ENCODE measurements at places on chromosomes 3 and 15.

DNA sequence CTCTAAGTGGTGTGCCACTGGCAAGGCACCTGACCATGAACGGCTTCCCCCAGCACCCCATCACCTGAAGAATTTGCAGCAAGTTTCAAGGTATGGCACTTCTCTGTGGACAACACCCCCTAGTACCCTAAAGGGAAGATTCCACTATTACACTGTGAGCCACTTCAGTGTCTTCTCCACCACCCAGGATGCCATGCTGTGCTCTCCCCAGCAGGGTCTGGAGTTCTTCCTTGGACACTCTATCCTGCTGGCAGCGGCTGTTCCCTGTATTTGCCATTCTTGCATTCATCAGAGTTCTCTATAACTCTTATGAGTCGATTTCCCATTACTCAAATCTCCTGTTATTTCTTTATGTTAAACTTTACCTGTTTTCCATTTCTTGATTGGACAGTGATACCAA lies 33.9 kb upstream of the RNU6-1 start:
- DNase-seq, result no peak

- no peak for DNase-seq
Observed at GRCh38 chr3:50297896-50298725, 1.1 kb downstream of the HYAL3 start.

DNA sequence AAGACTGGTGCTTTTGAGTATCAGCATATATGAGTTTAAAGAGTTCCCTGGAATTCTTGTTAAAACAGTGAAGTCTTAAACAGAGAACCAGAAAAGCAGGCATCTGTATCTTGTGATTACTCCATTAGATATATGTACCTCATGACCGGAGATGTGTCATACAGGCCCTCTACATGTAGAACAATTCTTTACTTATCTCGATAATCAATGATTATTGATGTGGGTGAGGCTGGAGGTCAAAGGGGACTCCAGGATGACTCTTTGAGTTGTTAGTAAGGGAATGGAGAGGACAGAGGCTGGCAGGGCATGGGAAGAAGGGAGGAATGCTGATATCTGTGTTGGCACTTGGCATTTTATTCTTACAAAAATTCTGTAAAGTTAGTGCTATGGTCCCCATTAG lies 155.7 kb downstream of the GAP43 start:
- no peak for DNase-seq

DNA sequence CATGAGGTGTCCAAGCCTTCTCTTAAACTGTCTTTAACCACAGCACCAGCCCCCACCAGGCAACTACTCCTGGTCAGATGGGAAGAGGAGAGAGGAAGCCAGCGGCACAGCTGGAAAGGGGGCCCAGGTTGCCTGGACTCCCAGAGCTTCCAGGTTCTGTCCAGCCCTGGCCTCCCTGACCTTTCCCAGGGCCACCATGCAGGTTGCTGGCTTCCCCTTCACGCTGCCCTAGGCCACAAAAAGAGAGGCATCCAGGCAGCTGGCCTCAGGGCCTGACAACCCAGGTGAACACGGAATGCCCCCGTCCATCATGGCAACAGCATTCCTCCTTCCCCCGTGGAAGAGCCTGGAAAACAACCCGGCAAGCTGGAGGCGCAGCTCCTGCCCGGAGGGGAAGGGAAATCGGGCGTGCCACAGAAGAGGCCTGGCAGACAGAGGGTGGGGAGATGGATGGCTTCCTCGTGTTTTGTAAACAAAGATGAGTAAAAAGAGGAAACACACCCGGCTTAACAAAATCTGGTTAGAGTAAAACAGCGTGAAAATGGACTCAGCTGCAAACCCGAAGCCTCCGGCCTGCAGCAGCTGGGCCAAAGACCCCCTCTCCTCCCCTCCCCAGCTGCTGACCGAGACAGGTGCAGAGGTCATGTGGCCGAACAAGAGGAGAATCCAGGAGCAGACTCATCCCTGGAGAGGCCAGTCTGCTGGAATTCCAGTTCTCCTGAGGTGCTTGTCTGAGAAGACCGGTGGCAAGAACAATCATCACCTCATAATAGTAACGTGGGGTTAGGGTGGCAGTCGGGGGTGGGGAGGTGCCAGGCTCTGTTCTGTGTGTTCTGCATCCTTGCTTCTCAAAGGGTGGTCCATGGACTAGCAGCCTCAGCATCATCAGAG lies 15.5 kb downstream of the BMF start:
- peak; percentile 90 for DNase-seq

DNA sequence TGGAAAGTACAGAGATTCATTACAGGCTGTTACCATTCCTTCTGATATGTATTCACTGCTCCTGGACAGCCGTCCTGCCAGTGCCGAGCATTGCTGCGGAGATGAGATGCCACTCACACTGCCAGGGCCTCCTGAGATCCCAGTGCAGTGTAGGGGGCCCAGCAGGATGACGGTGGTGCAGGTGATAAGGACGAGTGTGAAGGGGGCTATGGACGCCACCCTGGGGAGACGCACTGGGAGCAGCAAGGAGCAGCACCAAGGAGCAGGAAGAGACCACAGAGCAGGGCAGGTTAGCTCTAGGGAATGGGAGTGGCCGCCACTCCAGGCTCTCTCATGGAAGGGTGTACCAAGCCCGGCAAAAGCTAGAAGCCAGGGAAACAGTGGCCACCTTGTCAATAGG lies 4.0 kb upstream of the KLF15 start:
- DNase-seq, result peak; percentile 71

DNA sequence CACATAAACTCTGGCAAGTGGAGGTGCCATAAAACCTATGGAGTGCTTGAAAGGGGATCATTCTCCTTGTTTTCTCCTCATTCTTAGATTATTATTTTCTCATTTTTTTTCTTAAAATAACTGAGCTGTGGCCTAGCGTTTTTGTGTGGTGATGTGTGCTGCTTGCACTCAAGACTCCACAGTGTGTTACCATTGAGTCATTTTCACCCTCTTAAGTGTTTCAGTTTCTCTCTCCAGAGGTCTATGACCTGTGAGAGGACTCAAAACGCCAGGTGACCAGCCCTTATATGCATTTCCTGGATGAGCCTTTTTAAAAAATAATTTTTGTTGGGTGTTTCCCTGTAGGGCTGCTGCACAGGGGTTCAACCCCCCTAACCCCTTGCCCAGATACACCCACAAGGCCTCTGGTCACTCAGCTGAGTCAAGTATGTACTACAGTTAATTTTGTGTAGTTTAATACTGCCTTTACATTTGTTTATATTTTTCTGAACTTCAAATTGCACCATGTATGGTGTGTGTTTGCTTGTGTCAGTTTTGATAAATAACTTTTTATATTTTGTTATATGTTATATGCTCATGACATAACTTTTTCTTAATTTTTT lies 15.4 kb upstream of the BTLA start:
- DNase-seq, result no peak

DNA sequence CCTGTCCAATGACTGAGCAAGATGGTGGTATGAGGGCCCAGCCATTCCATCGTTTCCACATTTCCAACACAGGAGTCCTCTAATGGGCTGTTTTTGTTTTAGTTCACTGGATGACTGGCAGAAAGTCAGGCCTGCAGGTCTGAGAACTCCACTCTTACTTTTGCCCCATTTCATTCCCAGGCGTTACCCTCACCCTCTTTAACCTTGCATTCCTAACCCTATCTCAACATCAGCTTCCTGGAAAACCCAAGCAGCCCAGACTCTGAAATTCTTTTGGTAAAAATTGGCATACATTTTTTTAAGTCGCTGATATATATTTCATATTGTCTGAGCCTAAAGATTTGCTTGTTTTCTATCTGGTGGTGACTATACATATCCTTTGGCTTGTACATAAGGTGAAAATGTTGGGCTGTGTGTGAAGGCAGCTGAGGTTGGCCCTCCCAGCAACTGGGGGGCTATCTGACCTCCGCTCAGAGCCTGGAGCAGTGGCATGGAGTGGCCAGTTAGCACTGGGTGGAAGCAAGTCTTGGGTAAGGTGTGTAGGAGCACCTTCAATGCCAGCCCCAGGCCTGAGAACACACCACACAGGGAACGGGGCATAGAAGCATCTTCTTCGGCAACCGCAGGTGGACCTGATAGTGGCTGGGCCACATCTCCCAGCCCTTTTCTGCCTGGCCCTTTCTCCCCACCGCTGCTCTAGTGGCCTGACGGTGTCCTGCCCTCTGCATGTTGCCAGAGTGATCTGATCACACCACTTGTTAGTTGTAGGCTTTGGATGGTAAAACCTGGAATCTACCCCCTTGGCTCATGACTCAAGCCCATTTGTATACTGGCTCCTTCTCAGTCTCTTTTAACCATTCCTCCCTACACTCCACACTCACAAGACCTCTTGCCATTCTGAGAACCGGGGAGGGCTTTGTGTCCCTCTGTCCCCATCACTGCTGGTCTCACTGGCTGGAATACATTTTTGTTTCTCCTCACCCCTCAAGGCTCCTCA lies 50.0 kb downstream of the AMOTL2 start:
- DNase-seq, result no peak

DNA sequence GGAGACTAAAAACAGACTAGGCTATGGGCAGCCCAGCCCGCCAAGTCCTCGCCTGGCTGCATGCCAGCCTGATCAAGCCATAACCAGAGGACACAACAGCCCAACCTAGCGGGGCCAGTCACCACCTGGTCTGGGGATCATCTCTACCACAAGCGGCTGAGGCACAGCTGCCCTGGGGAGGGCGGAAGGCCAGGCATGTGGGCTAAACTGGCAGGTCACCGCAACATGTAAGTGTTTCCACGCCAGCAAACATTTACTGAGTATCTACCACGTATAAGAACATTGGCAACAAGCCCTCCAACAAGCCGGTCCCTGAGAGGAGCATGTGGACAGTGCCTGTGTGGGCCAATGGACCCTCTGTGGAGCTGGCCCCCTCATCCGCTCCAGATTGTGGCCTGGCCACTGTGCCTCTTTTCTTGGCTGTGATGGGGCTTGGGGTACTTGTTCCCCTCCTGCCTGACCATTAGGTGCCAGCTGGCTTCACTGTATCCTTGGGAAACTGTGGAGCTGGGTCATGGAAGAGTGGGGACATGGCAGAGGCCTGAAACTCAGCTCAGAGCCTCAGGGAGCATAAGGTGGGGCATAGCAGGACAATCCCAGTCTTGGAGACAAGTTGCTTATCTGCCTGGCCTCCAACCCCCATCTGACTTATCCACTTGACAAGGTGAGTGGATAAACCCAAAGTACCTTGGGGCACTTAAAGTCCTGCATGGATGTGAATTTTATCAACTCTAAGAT lies 9.0 kb downstream of the UBXN7 start:
- DNase-seq, result peak; percentile 17

DNA sequence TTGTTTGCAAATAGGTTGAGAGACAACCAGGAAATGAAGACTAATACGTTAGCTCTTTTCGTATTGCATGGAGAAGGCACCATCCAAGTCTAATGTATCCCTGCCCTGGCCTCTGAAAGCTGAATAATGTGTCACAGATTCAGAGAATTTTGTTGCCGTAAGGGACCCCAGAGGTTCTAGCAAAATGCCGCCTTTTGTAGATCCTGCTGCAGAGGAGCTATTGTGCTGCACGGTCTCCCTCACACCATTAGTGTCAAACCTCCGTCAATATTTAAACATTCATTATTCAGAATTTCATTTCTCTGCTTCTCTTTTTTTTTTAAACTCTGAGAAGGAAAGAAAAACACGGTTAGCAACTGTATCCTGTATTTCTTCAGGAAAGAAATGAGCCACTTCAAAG lies 238.7 kb downstream of the EPHB1 start:
- no peak for DNase-seq

GRCh38 chr3:5828251-5828650 lies 640.7 kb downstream of the EDEM1 start:
- no peak for DNase-seq

DNA sequence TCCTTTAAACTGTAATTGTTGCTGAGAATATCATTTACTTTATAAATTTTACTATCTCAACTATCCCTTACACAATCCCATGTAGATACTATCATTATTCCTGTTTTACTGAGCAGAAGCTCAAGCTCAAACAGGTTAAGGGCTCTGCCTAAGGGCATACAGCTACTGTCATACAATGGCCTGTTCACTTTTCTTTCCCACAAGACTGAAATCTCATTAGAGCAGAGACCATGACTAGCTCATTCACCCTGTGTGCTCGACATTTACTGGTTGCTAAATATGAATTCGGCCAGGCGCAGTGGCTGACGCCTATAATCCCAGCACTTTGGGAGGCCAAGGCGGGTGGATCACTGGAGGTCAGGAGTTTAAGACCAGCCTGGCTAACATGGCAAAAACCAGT lies 1.6 kb upstream of the MESP2 start:
- DNase-seq, result no peak

DNA sequence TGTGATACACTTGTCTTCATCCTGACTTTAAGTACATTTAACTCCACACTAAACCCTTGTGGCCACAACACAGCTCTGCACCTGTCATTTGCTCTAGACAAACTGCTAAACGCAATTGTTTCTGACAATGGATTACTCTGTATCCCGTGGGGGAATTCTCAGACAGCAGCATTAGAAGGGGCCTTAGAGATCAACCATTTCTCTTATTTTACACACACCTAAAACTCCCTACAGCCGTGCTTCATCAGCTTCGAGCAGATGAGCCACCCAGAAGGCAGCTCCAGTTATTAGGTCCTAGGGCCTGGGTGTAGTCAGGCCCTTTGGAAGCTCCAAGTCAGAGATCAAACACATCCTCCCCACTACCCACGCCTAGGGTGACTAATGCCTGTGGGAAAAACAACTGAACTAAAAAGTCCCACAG lies 1.3 kb upstream of the IL12A start:
- no peak for DNase-seq

DNA sequence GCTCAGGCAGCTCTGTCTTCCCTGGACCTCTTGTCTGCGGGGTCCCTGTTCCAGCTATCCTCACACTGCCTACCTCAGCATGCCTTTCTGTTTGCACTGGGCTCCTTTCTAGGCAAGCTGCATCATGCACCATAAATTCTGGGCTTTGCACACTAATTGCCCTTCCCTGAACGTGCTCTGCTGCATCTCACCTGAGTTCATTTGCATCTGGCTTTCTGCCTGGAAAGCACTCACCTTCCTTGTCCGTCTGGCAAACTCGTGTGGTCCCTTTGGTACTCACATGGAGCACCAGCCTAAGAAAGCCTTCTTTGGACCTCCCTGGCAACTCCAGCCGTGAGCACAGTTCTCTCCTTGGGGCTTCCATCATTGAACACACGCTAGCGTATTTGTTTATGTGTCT lies 365.6 kb downstream of the SV2B start:
- DNase-seq, result no peak

- DNase-seq, result no peak
Observed at GRCh38 chr3:50594253-50594785, 17.3 kb downstream of the CISH start.

DNA sequence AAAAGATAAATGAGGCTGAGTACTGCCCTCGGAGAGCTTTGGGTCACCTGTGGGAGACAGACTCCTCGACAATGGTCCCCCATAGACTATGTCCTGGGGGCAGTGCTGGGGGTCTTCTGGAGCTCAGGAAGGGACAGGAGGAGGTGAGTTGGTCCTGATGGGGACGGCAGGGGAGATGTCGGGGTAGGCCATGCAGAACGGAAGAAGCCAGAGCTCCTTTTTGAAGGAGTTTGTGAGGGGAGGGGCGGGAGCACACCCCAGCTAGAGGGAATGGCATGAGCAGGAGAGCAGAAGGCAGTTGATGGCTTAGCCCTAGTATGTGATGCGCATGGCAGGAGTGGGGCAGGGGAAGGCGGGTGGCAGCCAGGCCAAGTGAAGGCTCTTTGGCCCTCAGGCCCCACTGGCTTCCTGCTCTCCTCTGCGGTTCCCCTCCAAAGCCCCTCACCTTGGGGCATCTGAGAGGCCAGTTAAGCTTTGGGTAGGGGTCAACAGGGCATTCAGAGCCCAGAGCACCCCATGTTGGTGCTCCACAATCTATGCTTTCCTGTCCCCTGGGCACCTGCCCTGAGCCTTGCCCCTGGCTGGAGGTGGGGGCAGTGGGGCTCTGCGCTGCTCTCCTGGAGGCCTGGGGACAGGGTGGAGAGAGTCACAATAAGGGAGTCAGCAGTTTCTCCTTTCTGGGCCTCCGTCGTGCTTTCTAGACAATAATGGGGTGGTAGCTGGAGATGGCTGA lies 179.3 kb downstream of the SMAD6 start:
- DNase-seq, result no peak

All from lower leg skin (tissue), 4 donors.